ENCODE measurements at places on chromosomes 6 and 20.

DNA sequence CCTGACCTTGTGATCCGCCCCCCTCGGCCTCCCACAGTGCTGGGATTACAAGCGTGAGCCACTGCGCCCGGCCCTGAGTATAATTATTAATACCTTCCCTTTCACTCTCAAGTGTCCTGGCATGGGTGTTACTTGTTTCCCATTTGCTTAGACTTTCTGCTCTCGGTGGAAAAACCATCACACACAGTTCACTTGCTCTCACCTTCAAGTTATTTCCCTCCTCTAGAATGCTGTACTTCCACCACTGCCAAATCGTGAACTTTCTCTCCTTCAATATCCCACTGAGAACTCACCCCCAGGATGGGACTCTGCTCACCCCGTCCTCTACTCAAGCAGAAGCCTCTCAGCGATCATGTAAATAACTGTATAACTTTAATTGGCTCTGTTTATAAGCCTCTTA, 4.6 kb upstream of the HIVEP1 start:
- no peak for DNase-seq

GRCh38 chr6:26473429-26473757, 15.6 kb downstream of the BTN2A1 start:
- DNase-seq, result no peak

GRCh38 chr20:58864346-58864745, 11.8 kb downstream of the GNAS start:
- DNase-seq, result no peak

DNA sequence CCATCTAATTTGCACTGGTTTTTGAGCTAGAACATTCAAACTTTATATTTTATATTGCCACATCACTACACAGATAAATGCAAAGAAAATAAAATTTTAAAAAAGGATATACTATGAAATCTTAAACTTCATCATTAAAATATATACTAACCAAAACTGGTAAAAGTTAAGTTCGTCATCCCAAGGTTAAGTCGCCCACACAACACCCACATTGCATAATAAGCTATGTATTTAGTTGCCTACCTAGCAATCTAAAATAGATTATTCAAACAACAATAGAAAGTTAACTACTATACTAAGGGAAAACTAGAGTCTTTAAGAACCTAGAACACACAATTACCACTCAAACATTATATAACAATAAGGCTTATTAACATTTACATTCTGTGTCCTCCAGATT, 24.5 kb downstream of the PDE10A start:
- no peak for DNase-seq

DNA sequence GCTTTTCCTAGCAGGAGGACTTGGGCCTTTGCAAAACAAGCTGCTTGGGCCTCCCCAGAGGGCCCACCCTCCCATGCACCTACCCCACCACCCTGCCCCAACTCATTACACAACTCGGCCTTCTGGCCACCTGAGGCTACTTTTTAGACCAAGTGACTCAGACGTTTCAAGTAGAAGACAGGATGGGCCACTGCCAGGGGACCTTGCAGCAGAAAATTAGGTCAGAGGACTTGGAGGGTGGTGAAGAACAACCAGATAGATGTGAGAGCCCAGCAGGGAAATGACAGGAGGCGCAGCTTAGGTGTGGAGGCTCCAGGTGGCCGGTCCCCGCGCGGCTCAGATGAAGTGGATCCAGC, 1.4 kb downstream of the PPP1R3D start:
- DNase-seq, result no peak

DNA sequence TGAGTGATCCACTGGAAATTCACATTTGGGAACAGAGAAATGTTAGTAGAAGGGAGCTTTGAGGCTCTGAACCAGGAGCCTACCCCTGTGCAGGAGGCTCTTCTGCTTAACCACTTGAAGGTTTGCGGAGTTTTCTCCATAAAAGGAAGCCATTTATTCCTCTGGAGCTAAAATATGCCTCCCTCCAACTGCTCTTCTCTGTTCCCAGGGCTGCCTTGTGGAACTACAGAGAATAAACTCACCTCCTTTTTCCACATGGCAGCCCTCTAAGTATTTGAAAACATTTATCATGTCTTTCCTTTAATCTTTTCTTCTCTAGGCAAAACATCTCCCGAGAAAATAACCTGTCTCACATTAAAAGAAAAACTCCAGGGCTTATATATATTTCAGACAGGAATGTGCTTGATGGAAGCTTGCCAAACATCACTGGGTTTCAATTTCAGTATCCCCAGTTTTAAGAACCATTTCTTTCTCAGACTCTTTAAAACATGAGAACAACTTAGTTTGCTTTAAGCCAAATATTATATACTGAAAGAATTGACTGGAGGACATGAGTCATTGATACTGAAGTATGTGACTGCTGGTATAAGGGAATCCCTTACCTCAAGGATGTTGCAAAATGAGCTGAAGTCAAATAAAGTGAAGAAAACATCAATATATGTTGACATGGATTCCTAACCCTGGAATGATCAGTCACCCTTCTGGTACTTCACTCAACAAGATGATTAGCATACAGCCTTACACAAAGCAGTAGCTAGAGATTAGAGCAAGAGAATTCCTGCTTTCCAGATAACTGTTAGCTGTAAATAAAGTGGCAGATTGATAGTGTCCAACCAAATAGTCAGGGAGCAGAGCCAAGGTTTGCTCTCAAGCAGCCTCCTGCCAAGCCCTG, 74.0 kb downstream of the ZBTB2 start:
- no peak for DNase-seq

Data from inflammatory macrophage (primary cell).